ENCODE measurements at places on chromosomes 12 and 14.

- no peak within 1 kb of the TSS for H3K27ac ChIP-seq
- no peaks in the 10 kb centered on the region for H3K27me3 ChIP-seq
- no peak within 1 kb of the TSS for H3K4me3 ChIP-seq
- H3K36me3 ChIP-seq, result peaks cover 29% of the 10 kb centered on the region
These were observed at the start of gene SLC39A2 for GRCh38 chr14:20998674-20999366. Gene SLC39A2 (plus strand): TSS chr14:20999293. CDS start chr14:20999447, 154 bp downstream.

GRCh38 chr12:49895773-49896172 lies 7.9 kb downstream of the FAIM2 start:
- H3K27ac ChIP-seq, result no peak overlapping the region
- no peak overlapping the region for H3K4me3 ChIP-seq
- no peaks in the 10 kb centered on the region for H3K27me3 ChIP-seq
- H3K4me1 ChIP-seq, result no peaks in the 10 kb centered on the region
- H3K36me3 ChIP-seq, result no peaks in the 10 kb centered on the region

GRCh38 chr12:117403586-117404139 lies 42.2 kb upstream of the NOS1 start:
- no peaks in the 10 kb centered on the region for H3K36me3 ChIP-seq
- no peaks in the 10 kb centered on the region for H3K27me3 ChIP-seq

GRCh38 chr14:95096476-95096875 lies 60.9 kb downstream of the DICER1 start:
- peaks cover 31% of the 10 kb centered on the region for H3K36me3 ChIP-seq
- H3K4me3 ChIP-seq, result no peak overlapping the region
- H3K27ac ChIP-seq, result no peak overlapping the region
- DNase-seq, result no peak

GRCh38 chr14:91065266-91065665 lies 4.8 kb upstream of the RPS6KA5 start:
- no peaks in the 10 kb centered on the region for H3K4me1 ChIP-seq
- no peak overlapping the region for H3K4me3 ChIP-seq
- no peak overlapping the region for H3K27ac ChIP-seq
- no peaks in the 10 kb centered on the region for H3K27me3 ChIP-seq
- no peaks in the 10 kb centered on the region for H3K36me3 ChIP-seq

DNA sequence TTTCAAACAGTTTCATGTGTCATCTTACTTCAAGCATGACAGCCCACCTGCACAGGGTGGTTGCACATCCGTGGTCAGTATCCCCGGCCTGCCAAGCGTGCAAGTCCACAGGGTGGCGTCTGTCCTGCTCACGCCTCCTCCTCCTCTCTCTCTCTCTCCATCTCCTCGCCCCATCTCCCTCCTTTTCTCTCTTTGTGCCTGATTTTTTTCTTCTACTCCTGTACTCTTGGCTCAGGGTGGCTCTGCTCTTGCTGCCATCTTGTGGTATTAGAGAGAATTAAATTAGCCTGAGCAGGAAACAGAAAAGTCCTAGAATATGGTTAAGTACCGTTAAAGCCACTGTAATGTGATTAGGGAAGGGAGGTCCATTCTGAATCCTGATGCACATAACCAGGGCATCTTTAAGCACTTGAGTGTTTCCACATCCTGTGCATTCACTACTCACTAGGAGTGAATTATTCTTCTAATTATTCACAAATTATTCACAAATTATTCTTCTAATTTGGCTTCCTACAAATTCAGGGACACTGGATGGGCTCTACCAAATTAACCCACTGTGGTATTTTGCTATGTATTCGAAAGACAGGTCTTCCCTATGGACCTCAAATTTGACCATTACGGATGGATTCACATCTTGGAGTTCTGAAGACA lies 25.5 kb upstream of the DTX1 start:
- H3K36me3 ChIP-seq, result no peaks in the 10 kb centered on the region
- no peaks in the 10 kb centered on the region for H3K4me1 ChIP-seq
- H3K27me3 ChIP-seq, result no peaks in the 10 kb centered on the region
- DNase-seq, result no peak
- no peak overlapping the region for H3K27ac ChIP-seq
- no peak overlapping the region for H3K4me3 ChIP-seq

GRCh38 chr12:78671295-78671694 lies 193.3 kb upstream of the SYT1 start:
- H3K4me3 ChIP-seq, result no peak overlapping the region
- H3K27me3 ChIP-seq, result no peaks in the 10 kb centered on the region
- H3K36me3 ChIP-seq, result no peaks in the 10 kb centered on the region

DNA sequence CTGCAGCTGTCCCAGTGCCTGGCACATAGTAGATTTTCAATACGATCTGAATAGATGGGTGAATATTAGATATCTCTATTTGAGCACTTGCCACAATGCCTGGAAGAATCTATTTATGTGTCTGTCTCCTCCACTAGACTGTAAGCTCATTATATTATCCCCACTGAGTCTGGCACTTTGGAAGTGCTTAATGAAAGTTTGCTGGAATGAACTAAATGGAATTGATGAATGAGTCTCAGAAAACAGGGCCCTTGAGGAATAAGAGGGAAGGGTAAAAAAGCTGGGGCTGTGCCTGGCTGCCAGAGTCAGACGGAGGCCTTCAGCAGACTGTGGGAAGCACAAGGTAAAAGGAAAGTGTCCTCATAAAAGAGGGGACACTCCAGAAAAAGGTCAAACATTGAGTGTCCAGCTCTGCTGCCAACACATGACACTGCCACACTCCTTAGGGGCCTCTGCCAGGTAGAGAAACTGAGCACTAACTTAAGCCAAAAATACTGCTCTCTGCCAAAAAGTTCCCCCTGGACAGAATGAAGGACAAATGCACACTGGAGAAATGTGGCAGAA lies 39.3 kb downstream of the GLT8D2 start:
- no peaks in the 10 kb centered on the region for H3K36me3 ChIP-seq
- no peak overlapping the region for H3K27ac ChIP-seq
- no peak for DNase-seq
- H3K27me3 ChIP-seq, result no peaks in the 10 kb centered on the region

- no peak overlapping the region for H3K4me3 ChIP-seq
- H3K27me3 ChIP-seq, result no peaks in the 10 kb centered on the region
- no peak for DNase-seq
These were observed 284.8 kb upstream of the DIO3 start for GRCh38 chr14:101276309-101277091.
